ENCODE measurements at places on chromosomes 11 and 22.

- no peak for DNase-seq
Observed at GRCh38 chr11:64436000-64436399, 77.0 kb downstream of the RPS6KA4 start.

- no peak for DNase-seq
Observed at GRCh38 chr11:118914178-118914918, 11.4 kb downstream of the BCL9L start.

- no peak for DNase-seq
Observed at GRCh38 chr11:78802058-78802761, 227.5 kb upstream of the NARS2 start.

- no peak for DNase-seq
Observed at GRCh38 chr11:107669191-107669740, 42.6 kb downstream of the SLN start.

GRCh38 chr22:23801238-23801821 is 14.6 kb downstream of the SMARCB1 start:
- no peak for DNase-seq

- no peak for DNase-seq
Observed at GRCh38 chr22:39614442-39614841, 43.9 kb downstream of the CACNA1I start.

DNA sequence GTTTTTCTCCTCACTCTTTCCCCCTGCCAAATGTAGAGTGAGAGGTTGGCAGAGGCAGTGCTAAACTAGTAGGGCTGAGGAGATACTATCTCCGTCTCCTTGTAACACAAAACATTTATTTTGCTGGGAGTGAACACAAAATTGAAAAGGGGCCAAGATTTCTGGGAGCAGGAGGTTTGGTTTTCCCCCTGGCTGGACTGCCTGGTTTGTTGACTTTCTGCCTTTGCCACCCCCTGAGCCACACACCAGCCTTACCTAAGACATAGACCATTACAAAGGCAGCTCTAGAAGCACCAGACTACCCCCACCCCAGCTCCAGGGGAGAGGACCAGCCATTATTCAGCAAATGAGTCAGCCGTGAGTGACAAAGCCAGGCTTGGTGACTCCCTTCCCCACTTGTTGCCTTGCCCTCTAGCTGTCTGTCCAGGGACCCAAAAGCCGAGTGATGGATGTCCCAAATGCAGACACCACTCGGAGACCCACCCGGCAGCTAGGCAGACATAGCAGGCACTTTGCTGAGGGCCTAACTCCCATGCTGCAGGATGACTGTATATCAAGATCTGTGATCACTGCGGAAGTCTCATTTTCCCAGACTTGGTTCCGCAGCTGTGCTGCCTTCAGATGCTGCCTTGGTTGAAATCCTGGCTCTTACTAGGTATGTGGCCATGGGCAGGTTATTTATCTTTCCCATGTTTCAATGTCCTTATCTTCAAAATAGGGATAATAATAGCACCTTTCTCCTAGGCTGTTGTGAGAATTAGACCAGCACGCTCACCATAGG is 17.7 kb upstream of the CDON start:
- no peak for DNase-seq

DNA sequence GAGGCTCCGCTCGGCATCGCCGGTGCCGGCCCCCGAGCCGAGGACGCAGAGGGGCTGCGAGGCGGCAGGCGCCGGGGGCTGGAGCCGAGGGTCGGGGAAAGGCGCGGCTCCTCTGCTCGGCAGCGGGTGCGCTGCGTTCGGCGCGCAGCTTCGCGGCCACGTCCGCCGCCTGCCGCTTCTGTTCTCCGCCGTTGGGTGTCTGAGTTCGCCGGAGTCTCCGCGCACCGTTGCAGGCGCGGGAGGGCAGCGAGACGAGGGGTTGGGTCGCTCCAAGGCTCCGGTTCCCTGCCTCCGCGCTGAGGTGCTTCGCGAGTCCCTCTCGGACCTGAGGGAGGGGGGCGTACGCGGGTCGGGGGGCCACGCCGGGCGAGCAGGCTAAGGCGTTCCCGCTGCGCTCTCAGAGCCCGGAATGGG is 347 bp downstream of the MN1 start:
- DNase-seq: no peak

DNA sequence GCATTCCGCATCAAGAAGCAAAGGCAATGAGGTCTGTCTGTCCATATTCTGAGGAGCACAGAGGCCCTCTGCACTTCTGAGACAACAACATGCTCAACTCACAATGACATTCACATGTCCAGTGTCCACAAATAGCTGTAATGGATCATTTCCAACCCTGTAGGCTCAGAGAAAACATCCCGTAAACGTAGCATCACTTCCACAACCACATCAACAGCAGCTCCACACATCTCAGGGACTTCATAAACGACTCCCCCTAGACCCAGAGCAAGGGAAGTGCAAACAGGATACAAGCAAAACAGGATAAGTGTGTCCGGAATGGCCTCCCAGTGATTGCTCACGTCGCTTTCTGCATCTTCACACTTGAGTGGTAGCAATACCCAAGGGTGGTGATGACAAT is 100.2 kb downstream of the SYN3 start:
- DNase-seq: no peak

GRCh38 chr11:42319921-42320320 is 860.5 kb upstream of the LRRC4C start:
- no peak for DNase-seq

DNA sequence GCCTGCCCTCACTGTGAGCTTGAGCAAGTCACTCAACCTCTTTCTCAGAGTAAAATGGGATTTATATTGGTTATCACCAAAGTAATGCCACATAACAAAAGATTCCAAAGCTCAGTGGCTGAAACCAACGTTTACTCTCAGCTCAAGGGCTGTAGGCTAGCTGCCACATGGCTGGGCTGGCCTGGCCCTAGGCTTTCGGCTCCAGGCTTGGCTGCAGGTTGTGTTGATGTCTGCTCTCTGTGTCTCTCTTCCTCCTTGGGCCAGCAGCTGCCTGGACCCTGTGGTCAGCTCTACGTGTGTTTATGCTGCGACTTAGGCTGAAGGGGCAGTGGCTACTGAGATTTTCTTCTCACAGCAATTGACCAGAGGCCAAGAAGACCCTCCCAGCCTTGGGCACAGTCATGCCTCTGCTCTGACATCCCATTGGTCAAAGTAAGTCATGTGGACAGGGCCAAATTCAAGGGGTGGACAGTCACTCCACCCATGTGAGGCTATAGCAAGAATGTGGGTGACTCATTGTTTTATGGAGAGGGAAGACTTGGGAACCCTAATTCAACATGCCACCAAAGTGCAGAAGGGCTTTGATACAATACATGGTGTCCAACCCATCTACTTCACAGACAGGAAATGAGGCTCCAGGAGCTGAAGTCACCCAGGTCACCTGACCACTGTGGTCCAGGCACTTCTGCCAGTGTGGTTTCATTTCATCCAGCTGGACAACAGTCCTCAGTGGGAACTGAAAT is 90.6 kb downstream of the TSPAN18 start:
- no peak for DNase-seq

- DNase-seq: no peak
Observed at GRCh38 chr22:19605508-19606331, 81.5 kb upstream of the CLDN5 start.

GRCh38 chr11:41458641-41459040 is 811 bp downstream of the LRRC4C start:
- DNase-seq: no peak

GRCh38 chr11:118180300-118180703 is 3.9 kb upstream of the SCN2B start:
- DNase-seq: no peak

- no peak for DNase-seq
Observed at GRCh38 chr11:77503006-77503405, 29.1 kb upstream of the PAK1 start.

GRCh38 chr22:20983081-20983771 is 1.1 kb downstream of the LZTR1 start:
- DNase-seq: no peak

- no peak for DNase-seq
Observed at GRCh38 chr22:35540595-35541253, at the start of gene RASD2. RASD2 (plus strand) TSS chr22:35540831; CDS start chr22:35546810, 5,979 bp downstream.

- DNase-seq: no peak
Observed at GRCh38 chr11:36469063-36469462, 41.0 kb downstream of the TRAF6 start.

GRCh38 chr11:89625171-89625570 is 84.9 kb upstream of the TRIM77 start:
- DNase-seq: no peak

DNA sequence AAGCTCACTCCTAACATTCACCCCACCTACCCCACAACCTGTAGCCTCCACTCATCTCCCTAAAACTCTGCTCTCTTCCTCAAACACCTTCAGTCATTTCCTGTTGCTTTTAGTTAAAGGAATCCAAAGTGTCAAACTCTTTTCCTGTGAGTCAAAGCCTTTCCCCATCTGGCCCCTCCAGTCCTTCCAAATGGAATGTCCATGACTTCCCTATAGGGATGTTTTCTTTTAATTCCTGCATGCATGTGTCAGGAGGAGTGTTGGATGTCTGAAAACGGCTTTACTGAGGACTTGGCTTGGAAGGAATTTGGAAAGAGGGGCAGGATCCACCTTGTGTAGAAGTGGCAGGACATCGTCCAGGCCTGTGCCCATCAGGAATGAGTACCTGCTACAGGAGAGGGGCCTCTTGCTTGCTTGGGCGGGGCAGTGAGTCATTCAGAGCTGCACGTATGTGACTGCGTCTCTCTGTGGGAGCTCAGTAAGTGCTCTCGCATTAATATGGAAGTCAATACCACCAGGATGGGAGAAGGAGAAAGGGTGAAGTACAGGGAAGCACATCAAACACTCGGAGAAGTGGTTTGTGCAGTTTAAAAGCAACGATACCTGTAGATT is 491.9 kb downstream of the OPCML start:
- DNase-seq: no peak

- no peak for DNase-seq
Observed at GRCh38 chr11:100403816-100404215, 283.3 kb upstream of the ARHGAP42 start.

DNA sequence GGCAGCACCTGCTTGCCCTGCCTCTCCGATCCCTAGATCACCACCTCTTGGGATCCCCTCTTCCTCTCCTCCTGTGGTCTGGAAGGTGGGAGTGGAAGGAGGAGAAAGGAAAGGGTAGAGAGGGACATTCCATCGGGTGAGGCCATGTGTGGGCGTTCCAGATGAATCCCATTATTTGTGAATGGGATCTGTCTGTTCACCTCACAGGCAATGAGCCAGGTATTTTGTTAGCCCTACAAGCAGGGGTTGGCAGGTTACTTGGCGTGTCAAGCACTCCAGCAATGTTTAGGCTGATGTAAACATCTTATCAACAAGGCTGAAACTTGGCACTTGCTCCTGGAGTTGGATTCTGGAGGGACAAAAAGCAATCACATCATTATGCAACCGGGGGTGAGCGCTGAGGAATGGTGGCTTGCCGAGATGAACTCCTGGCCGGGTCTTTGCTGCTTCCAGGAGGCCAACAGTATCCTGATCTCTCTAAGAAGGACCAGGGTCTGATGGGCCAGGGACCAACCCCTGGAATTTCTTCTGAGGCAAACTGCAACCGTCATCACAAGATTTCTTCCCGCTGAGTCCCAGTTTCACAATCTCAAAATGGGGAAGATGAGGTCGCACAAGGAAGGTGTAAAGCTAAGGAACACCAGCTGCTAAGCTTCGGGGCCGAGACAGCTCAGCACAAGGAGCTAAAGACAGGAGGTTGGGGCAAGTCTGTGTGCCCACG is 7.8 kb downstream of the ADAMTS8 start:
- DNase-seq: no peak

- no peak for DNase-seq
Observed at GRCh38 chr22:22348127-22348814, 103.7 kb downstream of the VPREB1 start.

- no peak for DNase-seq
Observed at GRCh38 chr11:9525116-9525515, 48.4 kb upstream of the WEE1 start.

DNA sequence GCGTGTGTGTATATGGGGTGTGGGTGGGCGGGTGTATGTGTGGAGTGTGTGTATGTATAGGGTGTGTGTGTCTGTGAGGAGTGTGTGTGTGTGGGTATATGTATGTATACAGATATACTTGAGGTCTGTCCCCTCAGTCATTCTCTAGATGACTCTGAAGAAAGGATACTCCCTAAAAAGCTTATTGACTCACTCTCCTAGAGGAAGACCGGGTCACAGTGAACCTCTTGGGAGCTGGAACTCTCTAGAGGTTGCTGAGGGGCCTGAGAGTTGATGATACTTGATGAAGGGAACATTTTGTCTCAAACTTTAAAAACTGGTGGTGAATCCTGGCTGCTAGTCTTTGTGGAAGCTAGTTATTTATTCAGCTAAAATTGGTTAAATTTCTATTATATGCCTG is 15.1 kb downstream of the STX3 start:
- DNase-seq: no peak

DNA sequence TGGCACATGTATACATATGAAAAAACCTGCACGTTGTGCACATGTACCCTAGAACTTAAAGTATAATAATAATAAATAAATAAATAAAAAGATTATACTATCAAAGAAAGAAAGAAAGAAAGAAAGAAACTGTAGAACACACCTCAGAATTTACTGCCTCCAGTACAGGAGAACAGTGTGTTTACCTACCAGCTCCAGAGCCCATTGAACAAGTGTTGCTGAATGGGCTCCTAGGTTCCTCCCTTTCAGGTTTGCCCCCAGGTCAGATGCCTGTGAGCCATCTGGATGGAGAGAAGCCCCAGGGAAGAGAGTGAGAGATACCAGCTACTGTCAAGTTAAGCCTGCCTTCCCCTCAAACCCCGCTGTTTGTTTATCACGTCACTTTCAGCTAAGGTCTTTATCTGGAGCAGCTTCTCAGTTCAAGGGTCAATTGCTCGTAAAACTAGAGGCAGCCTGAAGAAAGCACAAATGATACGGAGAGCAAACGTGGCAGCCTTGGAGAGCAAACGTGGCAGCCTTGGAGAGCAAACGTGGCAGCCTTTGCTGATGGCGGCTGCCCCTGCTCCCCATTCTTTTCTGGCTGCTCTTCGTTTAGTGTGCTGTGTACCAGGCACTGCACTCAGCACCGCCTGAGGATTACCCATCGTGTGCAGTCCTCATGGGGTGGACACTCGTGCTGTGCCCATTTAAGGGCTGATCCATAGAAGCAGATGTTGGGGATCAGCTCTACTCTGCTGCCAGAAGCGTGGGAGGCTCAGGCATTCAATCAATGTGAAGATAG is 111.7 kb downstream of the ADAMTS15 start:
- DNase-seq: no peak

GRCh38 chr11:125701018-125701610 is 20.5 kb upstream of the ACRV1 start:
- DNase-seq: no peak

- no peak for DNase-seq
Observed at GRCh38 chr11:6812390-6813005, 13.0 kb upstream of the OR6A2 start.

Measured in NCI-H2107 (cell line).